NCI-H1105 (cell line): ENCODE measurements at places on chromosomes 16 and 17.
A peak's percentile ranks its signal among the peaks of the same experiment; 100 is the strongest.

DNA sequence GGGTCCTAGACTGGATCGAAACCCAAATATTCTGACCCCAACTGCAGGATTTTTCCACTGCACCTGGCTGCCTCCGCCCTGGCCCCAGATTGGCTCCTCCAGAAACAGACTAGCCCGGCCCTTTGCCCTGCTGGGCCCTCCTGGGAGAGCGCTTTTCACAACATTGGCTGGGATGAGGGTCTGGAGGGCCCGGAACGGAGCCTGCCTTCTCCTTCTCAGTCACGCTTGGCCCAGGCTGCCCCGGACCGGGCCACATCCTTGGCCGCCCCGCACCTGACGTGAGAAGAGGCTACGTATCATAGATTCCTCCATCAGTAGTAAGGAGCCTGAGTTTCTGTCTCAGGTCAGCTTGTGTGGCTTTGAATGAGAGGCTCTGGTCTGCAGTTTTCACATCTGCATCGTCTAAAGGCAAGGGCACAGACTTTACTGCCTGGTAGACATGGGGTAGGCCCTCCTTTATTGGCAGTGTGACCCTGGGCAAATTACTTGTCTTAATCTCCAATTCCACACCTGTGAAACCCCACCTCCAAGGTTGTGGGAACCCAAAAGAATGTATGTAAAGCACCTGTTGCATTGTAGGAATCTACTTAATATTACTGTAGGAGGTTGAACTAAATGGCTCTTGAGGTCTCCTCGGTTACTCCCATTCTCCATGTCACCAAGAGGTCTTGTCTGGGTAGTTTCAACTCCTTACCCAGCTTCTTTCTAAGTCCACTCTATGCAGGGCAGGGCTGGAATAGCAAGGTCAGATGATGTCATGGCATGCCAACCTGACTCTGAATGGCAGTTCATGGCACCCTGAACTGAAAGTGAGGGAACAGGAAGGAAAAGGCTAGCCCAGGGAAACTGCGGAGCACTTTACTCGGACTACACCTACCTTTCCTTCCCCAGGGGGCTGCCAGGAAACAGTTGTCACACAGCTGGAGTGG lies 661 bp downstream of the LRRC3C start:
- DNase-seq = no peak

DNA sequence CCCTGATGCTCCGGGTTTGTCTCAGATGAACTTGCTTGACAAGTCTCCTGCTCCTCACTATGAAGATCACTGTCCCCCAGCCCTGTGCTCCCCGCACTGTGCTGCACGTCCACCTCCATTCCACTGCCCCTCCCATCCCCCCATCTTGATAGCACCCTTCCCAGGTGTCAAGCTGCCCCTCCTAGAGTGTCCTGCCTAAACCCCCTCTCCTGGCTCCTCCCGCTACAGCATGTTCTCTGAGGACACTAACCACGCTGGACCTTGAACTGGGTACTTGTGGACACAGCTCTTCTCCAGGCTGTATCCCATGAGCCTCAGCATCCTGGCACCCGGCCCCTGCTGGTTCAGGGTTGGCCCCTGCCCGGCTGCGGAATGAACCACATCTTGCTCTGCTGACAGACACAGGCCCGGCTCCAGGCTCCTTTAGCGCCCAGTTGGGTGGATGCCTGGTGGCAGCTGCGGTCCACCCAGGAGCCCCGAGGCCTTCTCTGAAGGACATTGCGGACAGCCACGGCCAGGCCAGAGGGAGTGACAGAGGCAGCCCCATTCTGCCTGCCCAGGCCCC lies 18.5 kb downstream of the DEXI start:
- no peak for DNase-seq

DNA sequence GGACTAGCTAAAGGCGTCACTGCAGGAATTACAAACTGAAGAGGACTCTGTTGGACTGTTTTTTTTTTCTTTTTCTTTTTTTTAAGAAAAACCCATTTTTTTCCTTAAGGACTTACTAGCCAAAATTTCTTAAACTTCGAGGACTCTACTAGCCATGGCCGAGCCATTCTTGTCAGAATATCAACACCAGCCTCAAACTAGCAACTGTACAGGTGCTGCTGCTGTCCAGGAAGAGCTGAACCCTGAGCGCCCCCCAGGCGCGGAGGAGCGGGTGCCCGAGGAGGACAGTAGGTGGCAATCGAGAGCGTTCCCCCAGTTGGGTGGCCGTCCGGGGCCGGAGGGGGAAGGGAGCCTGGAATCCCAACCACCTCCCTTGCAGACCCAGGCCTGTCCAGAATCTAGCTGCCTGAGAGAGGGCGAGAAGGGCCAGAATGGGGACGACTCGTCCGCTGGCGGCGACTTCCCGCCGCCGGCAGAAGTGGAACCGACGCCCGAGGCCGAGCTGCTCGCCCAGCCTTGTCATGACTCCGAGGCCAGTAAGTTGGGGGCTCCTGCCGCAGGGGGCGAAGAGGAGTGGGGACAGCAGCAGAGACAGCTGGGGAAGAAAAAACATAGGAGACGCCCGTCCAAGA lies 878 bp downstream of the HEXIM1 start:
- DNase-seq = peak; percentile 61

DNA sequence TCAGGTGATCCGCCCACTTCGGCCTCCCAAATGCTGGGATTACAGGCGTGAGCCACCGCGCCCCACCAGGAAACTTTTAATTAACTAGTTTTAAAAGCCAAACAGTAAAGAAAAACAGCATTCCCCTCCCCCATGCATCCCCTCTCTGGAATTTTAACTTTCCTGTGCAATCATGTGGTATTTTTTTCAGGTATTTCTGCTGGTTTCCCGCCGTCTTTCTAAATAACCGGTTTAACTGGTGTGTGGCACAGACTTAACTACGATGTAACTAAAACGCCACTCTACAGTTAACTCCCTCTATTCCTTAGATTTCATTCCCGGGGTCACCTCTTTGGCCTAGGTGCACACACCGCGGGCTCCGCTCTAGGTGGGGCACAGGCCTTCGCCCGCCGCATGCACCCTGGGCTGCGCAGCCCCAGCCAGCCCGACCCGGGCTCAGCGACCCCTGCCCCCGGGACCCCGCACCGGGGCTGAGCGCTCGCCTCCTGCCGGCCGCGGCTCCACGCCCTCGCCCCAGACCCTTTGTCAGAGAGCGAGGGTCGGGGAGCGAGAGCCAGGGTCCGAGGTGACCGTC lies 15.1 kb upstream of the UTP6 start:
- no peak for DNase-seq

- no peak for DNase-seq
Observed at GRCh38 chr17:14688134-14688533, 387.3 kb downstream of the HS3ST3B1 start.

- no peak for DNase-seq
Observed at GRCh38 chr17:4542003-4542725, 13.0 kb downstream of the MYBBP1A start.

DNA sequence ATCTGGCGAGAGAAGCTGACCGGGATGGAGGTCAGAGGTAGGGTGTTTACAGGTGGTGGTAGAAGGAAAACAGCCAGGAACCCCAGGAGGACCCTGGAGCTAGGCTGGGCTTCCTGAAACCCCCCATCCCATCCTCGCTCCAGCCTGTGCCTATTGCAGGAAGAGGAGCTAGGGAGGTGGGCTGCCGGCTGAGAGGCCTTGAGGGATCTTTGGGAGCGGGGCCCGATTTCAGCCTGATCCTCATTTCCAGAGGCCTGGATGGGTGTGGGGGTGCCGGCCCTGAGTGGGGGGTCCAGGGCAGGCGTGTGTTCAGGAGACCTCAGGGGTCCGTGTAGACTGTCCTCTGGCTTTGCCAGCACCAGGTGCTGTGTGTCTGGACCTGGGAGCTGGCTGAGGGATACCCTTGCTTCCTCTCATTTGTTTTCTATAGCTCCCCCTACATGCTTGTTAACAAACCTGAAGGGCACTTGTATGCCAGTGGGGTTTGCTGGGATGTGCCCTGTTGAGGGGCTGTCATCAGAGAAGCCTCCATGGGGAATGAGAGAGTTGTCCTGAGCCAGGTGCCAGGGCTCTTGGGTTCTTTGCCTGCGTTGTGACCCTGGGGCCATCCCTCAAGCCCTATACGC lies 18.9 kb upstream of the RAP1GAP2 start:
- no peak for DNase-seq

GRCh38 chr17:21360048-21360447 lies 16.1 kb upstream of the KCNJ12 start:
- DNase-seq = no peak

GRCh38 chr17:14228903-14229302 lies 7.8 kb downstream of the CDRT15 start:
- DNase-seq = no peak

DNA sequence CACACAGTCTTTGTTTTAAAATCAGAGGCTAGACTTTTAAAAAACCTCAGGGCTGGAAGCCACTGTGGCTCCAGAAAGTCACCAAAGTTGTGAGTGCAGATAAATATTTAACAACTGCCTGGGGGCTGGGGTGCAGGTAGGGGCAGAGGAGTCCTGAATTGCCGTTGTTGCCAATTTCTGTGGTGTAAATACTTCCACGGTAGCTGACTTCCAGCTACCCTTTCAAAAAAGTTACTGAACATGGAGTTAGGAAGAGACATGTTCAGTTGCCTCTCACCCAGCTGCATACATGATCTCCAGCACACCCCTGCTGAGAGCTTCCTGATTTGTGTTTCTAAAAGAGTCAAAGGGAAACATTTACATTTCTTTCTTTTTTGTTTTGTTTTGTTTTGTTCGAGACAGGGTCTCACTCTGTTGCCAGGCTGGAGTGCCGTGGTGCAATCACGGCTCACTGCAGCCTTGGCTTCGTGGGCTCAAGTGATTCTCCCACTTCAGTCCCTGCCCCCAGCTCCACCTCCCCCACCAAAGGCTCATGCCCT lies 58.7 kb downstream of the PLXDC1 start:
- no peak for DNase-seq

- DNase-seq = no peak
Observed at GRCh38 chr17:72590382-72590781, 469.6 kb downstream of the SOX9 start.

- no peak for DNase-seq
Observed at GRCh38 chr17:66583112-66583748, 251.7 kb upstream of the CACNG5 start.

DNA sequence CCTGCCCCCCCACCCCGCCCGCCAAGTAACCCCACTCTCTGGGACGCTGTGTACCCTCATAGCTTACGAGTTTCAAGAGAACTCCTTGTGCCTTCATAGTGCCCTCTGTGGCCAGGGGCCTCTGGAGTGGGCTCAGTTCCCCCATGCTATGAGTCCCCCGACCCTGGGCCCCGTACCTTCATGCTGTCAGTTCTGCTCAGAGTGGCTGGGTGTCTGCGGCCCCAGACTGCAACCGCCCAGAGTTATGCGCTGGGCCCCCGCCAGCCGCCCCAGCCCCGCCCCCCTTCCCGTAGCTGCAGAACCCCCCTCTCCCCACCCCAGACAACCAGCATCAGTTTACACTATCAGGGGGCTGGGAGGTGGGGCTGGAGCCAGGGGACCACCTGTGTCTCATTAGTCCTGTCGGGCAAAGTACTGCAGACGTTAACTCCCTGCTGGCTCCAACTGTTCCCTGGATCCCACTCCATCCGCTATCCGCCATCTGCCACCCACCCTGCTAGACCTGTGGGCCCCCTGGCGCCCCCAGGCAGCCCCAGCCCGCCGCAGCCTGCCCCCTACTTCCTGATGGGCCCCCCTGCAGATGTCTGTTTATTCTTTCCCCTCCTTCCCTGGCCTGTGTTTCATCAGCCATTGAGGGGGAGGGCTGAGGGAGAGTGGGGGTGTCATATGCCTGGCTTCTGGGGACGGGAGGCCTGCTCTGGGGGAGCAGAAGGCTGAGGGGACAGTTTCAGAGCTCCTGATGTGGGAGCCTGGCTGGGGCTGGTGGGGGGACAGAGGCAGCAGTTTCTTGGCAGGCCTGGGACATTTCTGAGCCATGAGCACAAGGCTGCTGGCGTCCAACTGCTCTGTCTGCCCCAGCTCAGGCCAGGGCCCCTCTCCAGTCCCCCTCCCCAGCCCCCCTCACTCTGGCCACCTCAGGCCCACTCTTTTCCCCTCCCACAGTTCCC lies at the start of gene MFAP4:
TSS of gene MFAP4 (minus strand) at position 217 of the 947 bp plus-strand sequence. CDS start at position 182, 35 bp downstream.
- DNase-seq = peak; percentile 59

DNA sequence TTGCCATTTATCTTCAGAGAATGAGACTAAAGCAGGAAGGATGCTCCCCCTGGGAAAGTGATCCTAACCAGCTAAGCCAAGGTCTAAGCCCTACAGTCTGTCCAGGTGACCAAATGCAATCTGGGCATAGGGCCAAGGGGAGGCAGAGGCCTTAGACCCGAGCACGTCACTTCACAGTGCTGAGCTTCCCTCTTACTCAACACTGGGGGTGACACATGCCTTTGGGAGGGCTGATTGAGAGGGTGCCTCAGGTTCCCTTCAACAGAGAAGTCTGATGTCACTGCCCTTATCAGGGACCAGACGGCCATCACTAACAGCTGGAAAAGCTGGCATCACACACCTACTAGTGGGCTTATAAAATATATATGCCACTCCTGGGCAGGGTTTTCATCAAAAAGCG lies 4.0 kb downstream of the CIAO2B start:
- DNase-seq = no peak

DNA sequence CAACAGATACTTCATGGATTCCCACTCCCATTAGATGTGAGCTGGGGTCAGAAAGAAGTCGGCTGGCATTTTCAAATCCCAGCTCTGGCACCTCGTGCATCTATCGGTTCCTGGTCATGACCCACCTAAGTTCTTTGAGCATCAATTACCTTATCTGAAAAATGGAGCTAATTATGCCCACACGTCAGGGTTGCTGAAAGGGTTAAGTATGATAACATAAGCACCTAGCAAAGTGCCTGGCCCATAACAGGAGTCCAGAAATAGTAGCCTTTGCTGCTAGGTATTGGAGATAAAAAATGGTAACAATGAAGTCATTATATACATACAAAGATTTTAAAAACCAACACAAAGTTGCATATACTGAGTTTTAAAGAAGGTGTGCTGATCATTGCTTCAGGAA lies 14.1 kb upstream of the GNA13 start:
- DNase-seq = no peak

GRCh38 chr17:82587234-82588086 lies 60.8 kb downstream of the WDR45B start:
- DNase-seq = no peak

GRCh38 chr17:62405451-62405850 lies 18.2 kb upstream of the METTL2A start:
- no peak for DNase-seq

- DNase-seq = no peak
Observed at GRCh38 chr16:58056580-58056979, 31.0 kb downstream of the MMP15 start.

DNA sequence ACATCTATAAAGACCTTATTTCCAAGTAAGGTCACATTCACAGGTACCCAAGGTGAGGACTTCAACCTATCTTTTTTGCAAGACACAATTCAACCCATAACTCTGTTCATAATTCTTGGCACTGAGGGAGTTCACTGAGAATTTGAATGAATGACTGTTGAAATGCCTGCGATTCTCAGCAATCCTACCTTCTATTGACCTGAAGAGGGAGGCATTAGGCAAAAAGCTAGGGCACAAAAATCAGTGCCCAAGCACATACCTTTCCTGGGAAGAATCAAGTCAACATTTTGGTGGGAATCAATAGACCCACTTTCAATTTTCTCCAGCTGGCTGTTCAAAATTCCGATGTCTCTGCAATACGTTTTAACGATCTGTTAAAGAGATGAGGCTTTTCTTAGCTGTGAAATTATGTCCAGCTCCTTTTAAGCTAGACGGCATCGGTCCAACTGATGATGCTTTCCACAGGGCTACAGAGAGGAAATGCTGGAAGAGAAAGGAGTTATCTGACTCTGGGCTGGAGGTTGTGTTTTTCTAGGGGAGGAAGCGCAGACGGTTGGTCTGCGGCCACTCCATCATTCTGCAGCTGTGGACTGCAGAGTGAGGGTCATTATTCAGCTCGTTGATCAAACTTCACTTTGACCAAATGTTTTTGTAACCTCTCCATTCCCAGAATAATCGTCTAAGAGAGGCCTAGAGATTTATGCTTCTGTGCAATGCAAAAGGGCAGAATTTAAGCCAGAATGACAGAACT lies 25.2 kb downstream of the BCO1 start:
- DNase-seq = no peak
